ENCODE measurements at places on chromosomes 16 and 17.

- no peak for DNase-seq
These were observed 1.9 kb downstream of the NTN3 start for GRCh38 chr16:2472885-2473445.

- no peak for DNase-seq
These were observed 165.7 kb downstream of the STX8 start for GRCh38 chr17:9409878-9410277.

DNA sequence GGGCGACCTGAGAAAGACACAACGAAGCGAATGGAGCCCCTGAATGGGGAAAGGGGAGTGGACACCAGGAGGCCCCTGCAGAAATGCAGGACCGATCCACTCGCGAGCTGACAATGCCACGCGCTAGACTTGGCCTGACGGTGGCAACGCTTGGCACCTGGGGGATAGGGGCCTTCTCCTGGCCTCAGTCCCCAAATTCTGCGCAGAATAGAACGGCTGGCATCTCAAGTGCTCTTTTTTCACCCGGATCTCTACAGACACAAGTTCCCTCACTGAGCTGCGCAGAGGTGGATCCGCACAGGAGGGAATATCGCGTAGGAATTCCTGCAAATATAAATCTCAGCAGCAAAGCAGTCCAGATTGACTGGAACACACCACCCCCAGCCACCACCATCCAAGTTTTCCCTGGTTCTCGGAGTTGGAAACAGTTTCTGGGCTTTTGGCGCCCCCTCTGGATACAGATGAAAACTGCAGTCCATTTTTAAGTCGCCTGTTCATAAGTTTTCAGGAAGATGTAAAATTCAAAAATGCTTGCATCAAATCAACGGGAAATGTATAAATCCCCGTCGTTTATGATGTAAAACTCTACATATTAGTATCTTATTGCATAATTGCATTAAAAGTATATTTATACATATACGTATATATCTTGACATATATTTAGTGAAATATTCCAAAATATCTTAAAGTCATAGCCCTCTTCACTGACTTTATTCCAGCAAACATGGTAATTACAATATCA lies 2.3 kb upstream of the SOX9 start:
- DNase-seq = peak; percentile 74

DNA sequence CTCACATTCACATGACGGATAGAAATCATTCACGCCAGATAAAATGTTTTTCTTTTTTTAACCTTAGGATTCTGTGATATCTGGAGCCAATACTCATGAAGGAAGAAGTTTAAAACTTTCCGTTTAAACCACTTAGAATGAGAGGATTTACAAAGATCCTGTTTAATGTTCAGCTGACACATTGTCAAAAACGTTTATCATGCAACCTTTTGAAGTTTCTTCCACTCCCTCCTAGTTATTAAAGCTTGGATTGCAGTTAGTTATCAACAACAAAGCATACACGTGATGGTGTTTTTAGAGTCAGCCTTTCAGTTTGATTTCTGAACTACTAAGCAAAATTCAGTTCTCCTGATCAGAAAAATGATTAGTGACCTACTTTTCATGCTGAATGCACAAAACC lies 143.3 kb upstream of the AXIN2 start:
- DNase-seq = no peak

DNA sequence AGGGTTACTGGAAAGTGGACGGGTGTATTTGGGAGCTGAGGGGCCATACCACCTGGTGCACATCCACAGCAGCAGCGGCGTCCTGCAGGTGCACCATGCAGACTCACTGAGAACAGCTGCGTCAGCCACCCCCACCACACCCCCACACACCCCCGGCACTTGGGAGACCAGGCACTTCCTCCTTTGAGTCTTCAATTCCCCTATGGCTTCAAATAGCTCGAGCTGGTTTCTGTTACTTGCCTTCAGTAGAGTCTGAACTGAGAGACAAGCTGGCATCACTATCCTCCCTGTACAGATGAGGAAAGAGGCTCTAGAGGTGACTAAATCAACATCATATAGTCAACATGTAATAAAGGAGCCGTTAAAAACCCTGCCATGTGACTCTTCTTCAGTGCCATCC lies 15.4 kb downstream of the CUEDC1 start:
- peak; percentile 83 for DNase-seq

- no peak for DNase-seq
These were observed 54.6 kb upstream of the COX10 start for GRCh38 chr17:14014657-14015056.

DNA sequence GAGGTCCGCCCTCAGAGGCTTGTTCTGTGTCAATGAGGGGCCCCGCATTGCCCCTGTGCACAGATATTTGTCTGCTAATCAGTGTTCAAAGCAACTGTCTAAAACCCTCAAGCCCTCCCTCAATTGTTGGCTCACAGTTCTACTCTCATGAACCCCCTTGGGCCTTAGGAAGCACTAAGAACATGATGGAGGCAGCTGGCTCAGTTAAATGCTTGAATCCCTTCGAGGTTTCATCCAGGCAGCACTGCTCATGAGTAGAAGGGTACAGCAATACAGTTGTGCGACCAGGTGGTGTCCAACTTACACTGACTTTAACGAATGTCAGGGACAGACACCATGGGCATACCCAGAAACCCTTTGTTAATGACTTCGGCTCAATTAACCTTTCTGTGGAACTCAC lies 89.2 kb upstream of the WSCD1 start:
- no peak for DNase-seq

DNA sequence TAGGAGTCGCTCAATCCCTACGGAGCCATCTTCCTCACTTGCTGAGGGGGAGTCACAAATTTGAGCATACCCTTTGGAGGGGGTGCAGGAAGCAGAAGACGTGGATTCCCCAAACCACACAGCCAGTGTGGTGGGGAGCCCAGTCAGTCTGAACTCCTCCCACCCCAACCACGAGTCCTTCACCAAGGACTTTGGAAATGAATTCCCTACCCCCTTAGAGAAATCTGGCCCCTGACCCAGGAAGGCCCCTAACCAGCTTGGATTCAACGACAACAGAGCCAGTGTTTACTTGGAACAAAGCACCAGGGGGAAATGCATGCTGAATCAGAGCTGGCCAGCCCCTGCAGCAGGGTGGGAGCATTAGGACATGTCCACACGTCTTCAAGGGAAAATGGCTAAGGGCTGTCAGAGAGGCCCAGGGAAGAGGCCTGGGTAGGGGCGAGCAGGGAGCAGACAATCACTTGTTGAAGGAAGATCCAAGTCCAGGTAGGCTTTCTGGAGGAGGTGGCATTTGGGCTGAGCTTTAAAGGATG lies 5.5 kb upstream of the TMEM92 start:
- DNase-seq = no peak

- no peak for DNase-seq
These were observed 71.5 kb upstream of the DNAJA2 start for GRCh38 chr16:47045023-47045422.

GRCh38 chr16:79662669-79663313 lies 62.3 kb upstream of the MAF start:
- DNase-seq = no peak

GRCh38 chr17:41682631-41683030 lies 6.1 kb upstream of the EIF1 start:
- no peak for DNase-seq

- DNase-seq = no peak
These were observed 18.1 kb downstream of the CLTC start for GRCh38 chr17:59637611-59638310.

- no peak for DNase-seq
These were observed 23.7 kb downstream of the PIPOX start for GRCh38 chr17:29066606-29067005.

DNA sequence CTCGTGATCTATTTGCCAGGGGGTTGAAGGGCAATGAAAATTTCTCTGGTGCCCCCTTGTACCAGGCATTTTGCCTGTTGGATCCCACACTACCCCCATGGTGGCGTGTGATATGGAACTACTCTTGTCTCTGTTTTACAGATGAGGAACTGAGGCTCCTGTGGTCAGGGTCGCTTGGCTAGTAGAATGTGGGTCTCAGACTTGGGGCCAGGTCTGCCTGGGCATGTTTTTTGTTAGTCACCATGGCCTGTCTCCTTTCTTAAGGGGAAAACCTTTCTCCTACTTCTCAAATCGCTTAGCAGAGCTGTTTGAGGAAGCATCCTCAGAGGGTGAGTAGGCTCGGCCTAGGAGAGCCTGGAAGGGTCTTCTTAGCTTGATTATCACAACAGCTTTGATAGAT lies 51.2 kb downstream of the CLEC16A start:
- no peak for DNase-seq

DNA sequence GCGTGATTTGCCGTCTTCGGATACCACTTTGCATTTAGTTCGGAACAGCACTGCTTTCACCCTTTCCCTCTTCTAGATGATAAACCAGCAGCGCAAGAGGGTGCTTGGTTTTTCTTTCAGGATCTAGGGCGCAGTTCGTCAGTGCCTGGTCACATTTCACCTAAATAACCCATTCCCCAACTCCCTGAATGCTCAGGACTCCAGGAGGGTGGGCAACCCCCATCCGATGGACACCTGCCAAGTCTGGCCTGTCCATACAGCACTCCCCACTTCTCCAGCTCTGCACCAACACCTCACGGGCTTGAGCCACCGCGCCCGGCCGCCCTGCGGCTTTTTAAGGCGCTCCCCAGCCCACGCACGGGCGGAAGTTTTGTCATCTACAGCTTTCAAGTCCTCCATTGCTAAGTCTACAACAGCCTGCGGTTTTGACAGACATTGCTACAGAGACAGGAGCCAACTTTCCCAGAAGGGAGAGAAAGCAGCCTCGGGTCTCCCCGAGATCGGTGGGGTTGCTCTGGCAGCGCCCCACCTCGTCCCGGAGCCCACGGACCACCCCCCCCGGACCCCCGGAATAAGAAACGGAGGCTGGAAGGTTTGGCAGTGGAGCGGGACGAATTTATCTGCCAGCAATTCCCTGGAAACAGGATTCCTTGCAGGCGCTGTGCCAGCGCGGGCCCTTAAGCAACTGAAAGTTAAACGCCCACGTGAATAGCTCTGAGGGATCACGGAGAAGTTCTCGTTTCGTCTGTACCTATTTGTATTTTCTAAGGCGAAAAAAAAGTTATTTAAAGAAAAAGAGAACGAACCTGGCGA lies 38.6 kb upstream of the SLFN13 start:
- DNase-seq = no peak

GRCh38 chr16:57446531-57447185 lies 527 bp downstream of the CIAPIN1 start:
- DNase-seq = peak; percentile 18

DNA sequence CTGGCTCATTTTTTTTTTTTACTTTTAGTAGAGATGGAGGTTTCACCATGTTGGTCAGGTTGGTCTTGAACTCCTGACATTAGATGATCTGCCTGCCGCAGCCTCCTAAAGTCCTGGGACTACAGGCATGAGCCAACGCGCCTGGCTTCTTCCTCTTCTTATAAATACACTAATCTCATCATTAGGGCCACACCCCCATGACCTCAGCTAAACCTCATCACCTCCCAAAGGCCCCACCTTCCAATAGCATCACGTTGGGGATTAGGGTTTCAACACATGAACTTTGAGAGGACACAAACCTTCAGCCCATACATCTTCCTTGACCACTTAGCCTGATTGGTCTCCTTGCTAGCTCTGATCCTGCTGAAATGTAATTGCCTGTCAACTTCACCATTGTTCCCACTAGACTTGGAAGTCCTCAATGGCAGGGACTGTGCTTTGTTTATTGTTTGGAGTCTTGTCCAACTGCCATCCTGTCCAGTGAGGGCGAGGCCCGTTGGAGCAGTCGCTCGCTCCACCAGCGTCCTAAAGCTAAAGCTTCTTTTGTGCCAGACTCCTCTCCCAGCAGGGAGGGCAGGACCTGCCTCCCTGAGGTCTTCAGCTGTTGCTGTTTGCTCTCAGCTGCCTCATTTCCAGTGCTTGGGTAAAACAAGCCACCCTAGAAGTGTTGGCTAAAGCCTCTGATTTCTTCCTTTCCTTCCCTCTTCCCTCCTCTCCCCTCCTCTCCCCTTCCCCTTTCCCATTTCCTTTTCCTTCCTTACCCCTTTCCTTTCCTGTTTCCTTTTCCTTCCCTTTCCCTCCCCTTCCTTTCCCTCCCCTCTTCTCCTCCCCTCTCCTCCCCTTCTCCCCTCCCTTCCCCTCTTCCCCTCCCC lies 85.3 kb downstream of the HAPSTR1 start:
- DNase-seq = no peak

DNA sequence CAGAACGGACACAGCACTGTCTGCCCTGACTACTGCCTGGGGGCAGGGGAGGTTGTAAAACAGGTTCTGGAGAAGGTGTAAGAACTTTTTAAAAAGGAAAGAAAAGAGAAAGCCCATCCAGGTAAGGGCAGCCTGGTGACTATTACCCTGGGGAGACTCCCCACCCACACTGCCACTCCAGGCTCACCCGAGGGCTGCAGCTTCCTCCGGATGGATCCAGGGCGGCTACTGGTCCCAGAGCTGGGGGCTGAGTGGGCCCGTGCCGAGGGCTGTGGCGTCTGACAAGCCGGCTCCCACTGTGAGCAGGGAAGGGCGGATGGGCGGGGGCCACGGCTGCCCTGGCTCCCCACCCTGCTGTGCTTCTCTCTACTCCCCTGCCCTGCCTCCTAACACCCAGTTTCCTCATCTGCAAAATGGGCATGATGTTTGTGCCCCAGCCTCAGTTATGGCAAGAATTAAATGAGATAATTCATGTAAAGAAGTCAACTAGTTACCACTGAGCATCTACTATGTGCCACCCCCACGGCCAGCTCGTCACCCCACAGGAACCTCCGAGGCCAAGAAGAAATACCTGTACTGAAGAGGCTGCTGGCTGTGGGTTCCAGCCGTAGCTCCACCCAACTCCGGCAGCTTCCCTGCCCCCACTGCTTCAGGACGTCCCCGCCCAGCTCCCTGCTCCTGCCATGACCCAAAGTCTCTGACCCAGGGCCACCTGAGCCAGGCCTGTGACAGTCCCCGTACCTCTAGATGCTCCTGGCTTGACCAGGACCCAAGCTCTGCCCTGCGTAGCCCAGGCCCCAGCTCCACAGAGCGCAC lies 24.2 kb downstream of the KATNB1 start:
- DNase-seq = no peak

GRCh38 chr17:32882734-32883133 lies 5.8 kb upstream of the MYO1D start:
- DNase-seq = no peak

DNA sequence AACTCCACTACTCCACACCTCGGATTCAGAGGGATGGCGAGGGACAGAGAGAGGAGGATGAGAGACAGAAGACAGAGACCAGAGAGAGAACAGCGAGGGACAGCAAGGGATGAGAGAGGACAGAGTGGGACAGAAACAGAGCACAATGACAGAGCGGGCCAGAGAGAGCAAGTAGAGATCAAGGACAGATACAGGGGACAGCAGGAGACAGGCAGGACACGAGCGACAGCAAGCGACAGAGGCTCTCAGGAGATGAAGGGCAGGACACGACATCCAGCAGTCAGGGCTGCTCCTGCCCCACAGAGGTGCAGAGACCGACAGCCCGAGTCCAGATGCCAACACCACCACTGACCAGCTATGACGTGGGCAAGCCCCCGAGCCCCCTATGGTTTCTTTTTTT lies 14.9 kb downstream of the CORO7 start:
- DNase-seq = no peak

DNA sequence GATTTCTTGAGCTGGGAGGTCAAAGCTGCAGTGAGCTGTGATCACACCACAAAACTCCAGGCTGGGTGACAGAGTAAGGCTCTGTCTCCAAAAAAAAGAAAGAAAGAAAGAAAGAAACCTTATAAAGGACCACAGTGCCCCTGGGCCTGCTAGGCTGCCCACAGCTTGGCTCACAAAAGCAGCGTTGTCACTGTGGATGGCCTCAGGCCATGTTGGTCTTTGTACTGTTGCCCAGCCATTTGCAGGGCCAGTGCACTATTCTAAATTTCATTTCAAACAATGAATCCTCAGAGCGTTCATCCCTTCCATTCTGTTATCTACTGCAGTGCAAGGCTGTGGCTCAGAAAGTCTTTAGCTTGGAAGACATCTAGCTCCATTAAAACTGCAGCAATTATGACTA lies 208.4 kb downstream of the SLC39A11 start:
- DNase-seq = no peak

All from NCI-H345 (cell line).